ENCODE measurements at places on chromosomes 4 and X.
A peak's percentile ranks its signal among the peaks of the same experiment; 100 is the strongest.

DNA sequence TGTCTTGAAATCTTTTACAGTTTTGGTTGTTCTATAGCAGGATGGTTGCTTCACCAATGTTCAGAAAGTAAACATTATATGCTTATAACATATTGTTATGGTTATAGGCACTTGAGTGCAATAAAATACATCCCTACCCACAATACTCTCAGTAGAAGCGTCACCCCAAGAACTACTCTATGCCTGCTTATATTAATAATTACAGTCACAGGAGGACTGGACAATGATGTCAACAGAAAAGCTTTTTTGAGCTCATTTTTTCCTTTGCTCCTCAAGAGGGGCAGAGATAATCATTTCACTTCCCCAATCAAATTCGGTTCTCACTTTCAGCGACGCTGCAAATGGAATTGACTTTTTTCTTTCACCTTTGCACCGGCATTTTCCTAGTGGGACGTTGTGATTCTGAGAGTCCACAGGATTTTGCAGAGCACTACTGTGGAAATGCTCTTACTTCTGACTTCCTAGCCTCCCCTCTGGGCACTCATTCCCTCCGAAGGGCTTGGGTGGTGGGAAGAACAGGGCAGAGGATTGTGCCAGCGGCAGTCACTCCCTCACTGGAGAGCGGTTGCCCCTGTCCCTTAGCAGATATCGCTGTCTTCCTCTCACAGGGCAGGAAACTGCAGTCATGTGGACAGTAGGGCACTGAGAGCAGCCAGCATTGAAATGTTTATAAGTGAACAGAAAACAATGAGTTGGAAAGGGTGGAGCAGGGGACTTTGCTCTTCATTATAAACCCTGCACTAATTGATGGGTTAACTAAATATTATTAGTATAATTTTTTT, 24.9 kb upstream of the SGMS2 start:
- DNase-seq: no peak

- DNase-seq: no peak
These were observed 23.7 kb downstream of the MGARP start for GRCh38 chr4:139256349-139256748.

GRCh38 chr4:5706486-5707290, 1.7 kb downstream of the EVC2 start:
- DNase-seq: no peak

- no peak for DNase-seq
These were observed 121.9 kb downstream of the RRAGB start for GRCh38 chrX:55839485-55839884.

GRCh38 chr4:5101571-5101970, 50.3 kb downstream of the STK32B start:
- no peak for DNase-seq

DNA sequence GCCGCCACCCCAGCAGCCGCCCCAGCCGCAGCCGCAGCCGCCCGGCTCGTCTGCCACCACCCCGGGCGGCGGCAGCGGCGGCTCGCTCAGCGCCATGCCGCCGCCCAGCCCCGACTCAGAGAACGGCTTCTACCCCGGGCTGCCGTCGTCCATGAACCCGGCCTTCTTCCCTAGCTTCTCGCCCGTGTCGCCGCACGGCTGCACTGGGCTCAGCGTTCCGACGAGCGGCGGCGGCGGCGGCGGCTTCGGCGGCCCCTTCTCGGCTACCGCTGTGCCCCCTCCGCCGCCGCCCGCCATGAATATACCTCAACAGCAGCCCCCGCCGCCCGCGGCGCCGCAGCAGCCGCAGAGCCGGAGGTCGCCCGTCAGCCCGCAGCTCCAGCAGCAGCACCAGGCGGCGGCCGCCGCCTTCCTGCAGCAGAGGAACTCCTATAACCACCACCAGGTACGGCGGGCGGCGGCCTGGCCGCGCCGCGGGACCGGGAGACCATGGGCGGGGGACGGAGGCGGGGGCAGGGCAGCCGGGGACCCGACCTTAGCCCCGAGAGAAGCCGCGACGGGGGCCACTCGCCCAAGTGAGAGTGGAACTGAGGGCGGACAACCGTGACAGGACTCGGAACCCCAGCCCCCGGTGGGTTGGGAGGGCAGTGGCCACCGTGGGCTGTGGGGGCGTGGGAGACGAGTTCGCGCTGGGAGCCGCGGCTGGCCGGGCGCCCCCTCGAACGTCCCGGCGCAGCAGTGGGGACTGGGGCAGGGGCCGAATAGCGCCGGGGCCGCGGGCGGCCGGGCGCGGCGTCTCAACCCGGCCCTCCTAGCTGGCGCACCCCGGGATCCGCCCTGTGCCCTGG, 1.8 kb downstream of the CPEB2 start:
- DNase-seq: peak; percentile 18

DNA sequence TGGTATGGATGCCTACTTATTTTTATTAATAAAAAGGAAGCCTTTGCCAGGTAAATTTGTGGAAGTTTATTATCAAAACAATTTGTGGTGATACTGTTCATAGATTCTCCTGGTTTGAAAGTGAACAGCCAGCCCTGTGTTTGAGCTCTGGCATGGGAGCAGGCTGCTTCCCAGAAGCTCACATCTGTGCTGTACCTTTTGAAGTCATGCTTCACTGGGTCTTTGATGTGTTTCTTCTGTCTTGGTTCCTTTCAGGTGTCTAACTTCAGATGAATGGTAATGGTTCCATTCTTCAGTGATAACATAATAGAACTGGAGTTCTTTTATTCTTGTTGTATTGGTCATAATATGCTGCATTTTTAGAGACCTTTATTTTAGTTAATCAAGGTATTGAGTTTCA, 85.5 kb downstream of the BMPR1B start:
- no peak for DNase-seq

DNA sequence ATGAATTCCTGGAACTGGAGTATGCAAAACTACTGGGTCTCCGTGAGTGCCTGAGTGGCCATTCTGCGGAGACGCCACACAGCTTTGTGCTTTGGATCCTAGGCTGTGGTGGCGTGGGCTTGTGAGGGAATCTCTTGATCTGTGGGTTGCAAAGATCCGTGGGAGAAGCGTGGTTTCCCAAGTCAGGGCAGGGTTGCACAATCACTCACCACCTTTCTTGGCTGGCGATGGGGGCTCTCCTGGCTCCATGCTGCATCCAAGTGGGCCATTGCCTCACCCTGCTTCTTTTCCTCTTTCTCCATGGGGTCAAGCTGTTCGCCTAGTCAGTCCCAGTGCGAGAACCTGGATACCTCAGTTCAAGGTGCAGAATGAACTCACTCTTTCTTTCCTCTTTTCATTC, 62.5 kb downstream of the SLAIN2 start:
- no peak for DNase-seq

DNA sequence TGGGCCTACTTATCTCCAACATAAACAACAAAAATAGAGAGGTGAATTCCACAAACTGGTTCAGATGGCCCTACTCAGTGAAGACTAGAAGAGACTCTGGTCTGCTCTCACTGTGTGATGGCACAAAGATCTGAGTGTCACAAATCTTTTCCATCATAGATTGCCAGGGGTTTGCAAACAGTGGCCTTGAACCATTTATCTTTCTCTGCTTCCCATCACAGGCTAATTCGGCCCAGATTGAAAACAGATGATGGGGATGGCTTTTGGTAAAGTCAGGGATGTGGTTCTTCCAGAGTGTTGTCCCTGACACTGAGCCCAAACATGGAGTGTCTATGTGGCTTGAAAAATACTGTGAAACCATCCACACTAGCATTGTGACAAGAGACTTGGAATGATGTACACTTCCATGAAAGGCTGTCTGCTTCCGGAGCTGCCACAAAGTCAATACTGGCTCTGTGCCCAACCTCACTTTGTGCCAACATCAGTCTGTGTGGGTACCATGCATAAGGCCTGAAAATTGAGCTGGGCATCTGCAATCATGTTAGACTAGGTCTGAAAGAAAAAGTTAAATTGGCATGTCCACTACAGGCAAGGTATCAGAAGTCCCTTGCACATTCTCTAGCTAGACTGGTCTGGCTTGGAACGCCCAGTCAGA, 25.2 kb upstream of the PLAC1 start:
- DNase-seq: no peak

- DNase-seq: no peak
These were observed 12.4 kb downstream of the YIPF6 start for GRCh38 chrX:68511255-68511654.

GRCh38 chrX:66005830-66006449, 33.9 kb downstream of the VSIG4 start:
- no peak for DNase-seq

GRCh38 chr4:159016593-159017024, 86.3 kb upstream of the RAPGEF2 start:
- no peak for DNase-seq
